ENCODE measurements at places on chromosomes 2 and 18.

GRCh38 chr2:238881353-238882081 is 33.6 kb downstream of the TWIST2 start:
- DNase-seq = no peak

GRCh38 chr2:118473846-118474540 is 373.5 kb downstream of the EN1 start:
- no peak for DNase-seq

DNA sequence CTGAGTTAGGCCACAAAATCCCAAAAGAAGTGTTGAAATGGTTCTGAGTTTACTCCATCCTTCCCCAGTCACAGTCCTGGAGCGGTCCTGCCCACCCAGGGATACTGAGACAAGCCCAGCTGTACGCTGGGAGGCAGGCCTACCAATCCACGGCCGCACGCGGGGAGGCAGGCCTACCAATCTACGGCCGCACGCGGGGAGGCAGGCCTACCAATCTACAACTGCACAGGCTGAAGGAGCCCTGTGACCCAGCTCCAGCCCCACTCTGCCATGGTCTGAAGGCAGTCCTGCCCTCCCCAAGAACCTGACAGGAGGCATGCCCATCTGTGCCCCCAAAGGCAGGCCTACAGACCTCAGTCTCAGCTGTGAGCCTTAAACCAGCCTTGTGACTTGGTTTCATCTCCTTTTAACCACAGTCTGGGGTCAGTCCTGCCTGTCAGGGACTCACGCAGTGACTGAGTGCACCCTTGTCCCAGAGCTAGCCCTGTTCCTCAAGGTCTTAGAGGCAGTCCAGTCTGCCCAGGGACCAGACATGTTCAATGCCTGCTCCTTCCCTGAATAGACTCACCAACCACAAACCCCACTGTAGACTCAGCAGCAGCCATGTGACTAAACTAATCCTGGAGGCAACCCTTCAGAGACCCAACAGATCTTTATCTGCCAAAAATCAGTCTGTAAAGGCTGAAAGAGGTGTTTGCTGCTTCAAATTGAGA is 36.8 kb downstream of the GPC1 start:
- no peak for DNase-seq

DNA sequence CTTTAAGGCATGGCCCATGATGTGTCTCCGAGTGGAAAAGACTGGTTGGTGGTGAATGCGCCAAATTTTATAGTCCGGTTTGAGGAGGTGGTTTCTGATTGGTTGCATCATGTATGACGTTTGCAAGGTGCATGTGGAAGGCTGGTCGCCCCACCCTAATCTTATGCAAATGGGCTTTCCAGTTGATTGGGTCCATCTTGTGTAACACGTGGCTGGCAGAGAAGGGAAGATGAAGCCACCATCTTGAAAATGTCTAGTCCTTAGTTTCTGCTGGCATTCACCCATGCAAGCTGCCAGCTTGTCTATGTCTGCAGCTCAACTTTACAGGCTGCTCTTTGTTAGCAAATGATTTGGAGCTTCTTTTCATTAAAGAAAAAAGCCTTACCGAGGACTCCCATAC is 132.2 kb downstream of the PIK3C3 start:
- DNase-seq = no peak

- DNase-seq = no peak
Observed at GRCh38 chr2:57370882-57371585, 675.6 kb upstream of the VRK2 start.

DNA sequence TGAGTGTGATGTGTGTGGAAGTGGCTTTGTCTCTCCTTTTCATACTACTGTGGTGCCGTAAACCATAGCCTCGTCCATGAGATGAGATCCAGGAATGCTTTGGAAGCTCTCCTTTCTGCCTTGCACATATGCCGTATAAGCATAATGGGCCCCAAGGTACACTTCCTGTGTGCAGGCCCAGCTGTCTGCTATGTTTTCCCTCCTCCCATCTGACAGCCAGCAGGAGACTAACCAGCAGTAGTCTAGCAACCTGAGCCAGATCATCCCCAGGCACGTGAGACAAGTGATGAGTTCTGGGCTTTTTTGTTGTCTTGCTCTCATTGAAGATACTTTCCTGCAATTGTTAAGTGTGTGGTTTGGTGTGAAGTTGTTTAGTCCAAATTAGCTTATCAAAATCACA is 555.5 kb upstream of the LRRTM4 start:
- DNase-seq = no peak

GRCh38 chr2:71891155-71891554 is 256.5 kb downstream of the CYP26B1 start:
- DNase-seq = no peak

GRCh38 chr2:239288237-239288636 is 112.6 kb downstream of the HDAC4 start:
- DNase-seq = no peak

GRCh38 chr18:46458472-46458871 is 198.5 kb downstream of the LOXHD1 start:
- no peak for DNase-seq

DNA sequence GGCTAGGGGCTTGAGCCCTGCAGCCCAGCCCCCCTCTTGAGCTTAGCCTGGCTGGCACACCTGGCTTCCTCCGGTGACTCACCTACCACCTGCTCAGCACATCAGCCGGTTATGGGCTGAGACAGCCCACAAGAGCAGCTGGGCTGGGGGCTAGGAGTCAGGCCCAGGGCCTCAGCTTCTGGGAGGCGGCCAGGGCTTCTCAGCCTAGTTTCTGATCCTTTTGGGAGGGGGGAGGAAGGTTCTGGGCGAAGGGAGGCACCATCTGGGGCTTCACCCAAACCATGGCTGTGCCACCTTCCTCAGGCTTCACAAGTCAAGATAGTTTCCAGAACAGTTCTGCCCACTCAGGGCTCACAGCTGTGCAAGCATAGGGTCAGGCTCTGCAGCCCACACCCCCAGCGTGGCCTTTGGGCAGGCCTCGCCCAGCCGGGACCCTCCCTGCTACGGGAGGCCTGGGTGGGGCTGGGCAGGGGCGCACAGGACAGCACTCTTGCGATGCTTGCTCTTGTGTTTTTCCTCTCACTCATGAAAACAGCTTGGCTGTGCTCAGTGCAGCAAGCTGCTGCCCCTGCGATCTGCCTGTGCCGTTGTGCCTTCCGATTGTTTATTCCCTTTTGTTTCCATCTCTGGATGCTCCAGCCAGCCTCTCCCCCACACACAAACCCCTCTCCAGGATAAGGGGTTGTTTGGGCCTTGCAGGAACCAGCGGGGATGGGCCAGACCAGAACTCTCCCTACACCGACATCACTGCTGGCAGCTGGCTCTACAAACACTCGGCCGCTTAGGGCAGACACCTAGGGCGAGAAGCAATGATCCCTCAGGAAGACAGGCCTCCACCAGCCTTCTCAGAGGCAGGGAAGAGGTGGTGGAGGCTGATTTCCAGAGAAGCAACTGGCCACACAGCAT is 26.1 kb upstream of the SEMA4C start:
- no peak for DNase-seq

- DNase-seq = no peak
Observed at GRCh38 chr2:23385351-23385747, 370 bp downstream of the KLHL29 start.

DNA sequence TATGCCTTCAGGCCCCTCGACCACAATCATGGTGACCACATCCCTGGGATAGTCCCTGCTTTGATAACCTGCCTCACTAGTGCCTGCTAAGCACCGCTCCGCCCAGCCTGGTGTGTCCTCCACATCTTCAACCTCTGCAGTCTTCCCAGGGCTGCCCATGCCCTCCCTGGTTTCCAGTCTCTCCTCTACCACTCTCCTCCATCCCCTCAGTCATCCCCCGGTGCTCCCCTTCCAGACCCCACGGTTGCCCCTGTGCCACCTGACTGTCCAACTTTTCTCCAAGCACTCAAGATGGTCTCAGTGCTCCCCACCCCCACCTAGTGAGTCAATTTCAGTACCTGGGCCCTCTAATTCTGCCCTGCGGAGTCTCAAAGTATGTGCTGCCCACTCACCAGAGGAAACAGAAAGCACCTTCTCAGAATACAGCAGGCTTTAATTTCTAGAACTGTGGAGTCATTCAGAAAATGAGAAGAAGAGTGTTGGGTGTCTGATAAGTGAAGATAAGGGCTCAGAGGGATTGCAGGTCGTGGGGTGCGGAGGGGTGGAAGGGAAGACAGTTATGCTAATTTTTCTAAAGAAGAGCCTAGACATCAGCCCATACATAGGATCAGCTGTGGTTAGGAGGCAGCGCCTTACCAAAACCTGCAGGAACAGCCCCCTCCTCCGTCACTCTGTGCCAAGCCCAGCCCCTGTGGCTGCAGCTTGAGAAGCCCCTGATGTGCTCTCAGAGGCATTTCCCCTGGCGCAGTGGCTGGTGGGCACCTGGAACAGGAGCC is 53.6 kb upstream of the CAB39 start:
- no peak for DNase-seq

- no peak for DNase-seq
Observed at GRCh38 chr2:146908776-146909175, 936.1 kb upstream of the ACVR2A start.

GRCh38 chr2:205883965-205884364 is 201.7 kb downstream of the NRP2 start:
- no peak for DNase-seq

DNA sequence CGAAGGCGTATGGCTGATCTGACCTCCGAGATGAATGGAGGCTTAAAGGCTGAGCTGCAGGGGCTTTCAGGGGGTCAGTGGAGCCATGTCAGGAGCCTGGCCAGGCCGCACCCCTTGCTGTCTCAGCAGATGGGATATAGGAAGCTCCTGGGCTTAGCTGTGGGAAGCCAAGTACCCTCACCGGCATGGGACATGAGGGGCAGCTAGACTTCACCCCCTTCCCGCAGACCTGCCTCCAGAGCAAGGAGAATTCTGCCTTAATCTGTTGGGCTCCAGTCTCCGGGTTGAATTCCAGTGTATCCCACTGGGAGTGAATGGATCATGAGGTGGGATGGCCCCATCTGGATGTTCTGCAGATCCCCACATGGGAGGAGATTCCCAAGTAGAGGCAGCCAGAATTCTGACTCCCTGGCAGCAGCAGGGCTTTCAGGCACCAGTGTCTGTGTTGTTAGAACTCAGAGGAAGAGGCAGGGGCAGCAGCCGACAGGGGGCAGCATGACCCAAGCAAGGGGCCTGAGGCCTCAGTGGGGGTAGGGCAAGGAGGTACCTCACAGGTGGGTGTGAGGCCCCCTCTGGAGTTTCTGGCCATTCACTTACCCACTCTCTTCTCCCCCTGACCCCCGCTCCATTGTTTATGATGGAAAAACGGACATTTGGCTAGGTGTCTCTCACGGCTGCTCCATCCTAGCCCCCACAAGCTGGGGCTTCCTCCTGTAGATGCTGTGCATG is 19.1 kb downstream of the CAPG start:
- no peak for DNase-seq

DNA sequence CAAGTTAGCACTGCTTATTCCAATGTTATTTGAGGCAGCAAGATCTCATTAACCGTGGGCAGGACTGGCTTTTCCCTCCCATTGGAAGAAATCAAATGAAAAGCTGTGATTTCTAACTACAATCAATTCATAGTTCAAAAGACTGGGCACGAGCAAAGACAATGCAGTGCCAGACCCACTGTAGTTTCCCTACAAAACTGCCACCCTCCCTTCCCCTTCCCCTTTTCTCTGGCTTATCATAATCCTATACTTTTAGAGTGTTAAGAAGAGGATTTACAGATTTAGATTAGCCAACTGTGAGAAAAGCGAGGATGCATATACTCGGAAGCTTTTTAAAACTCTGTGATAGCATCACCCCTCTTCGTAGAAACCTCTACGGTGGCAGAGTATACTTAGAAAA is 260.4 kb downstream of the STK39 start:
- no peak for DNase-seq

DNA sequence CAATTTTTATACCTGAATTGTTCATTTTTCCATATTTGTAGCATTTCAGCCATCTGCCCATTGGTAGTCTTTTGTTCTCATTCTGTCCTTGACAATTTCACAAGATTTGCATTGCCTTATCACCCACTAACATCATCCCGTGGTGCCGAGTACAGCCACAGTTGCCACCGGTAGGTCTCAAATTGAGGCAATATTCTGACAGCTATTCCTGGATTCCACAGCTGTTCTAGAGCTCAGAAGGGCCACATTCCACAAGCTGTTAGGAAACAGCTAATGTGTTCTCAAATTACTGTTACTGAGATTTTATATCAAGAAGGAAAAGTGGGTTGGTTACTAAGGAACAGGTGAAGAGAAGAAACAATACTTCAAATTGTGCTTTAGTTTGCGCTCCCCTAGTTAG is 178.8 kb downstream of the RPRM start:
- DNase-seq = no peak

GRCh38 chr18:25033747-25034471 is 318.1 kb downstream of the ZNF521 start:
- no peak for DNase-seq

DNA sequence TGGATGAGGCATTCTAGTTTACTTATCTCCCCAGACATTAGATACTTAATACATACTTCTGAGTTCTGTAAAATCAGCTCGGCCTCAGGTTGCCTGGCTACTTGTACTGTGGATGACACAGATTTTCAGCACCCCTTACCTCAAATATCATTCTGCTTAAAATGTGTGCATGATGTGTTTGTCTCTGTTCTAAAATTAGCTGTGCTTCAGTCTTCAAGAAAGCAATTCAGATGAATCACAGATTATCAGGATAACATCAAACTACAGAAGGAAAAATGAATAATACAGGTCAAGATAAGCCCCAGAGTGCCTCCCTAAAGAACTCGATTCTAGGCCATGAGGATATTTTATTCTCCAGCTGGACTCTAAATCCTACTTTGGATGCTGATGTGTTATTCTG is 21.3 kb upstream of the MAPRE2 start:
- no peak for DNase-seq

DNA sequence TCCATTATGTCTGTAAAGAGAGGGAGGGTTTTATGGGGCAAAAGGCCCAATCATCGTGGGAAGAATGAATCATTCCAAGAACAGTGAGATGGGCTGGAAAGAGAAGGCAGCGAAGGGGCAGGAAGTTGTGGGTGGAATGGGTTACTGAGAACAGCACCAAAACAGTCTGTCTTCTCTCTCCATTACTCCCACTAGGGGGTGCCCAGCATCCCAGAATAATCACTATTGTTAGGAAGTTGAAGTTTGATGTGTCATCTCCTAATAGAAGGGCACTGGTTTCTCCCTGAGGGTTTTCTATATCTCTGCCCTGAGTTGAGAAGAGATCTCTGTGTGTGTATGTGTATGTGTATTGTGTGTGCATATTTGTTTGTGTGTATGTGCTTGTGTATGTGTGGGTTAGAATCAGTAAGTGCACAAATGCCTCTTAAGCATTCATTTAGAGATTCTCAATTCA is 76.6 kb upstream of the MAP4K3 start:
- DNase-seq = peak; percentile 97

GRCh38 chr18:37182340-37183135 is 353.6 kb downstream of the KIAA1328 start:
- no peak for DNase-seq

DNA sequence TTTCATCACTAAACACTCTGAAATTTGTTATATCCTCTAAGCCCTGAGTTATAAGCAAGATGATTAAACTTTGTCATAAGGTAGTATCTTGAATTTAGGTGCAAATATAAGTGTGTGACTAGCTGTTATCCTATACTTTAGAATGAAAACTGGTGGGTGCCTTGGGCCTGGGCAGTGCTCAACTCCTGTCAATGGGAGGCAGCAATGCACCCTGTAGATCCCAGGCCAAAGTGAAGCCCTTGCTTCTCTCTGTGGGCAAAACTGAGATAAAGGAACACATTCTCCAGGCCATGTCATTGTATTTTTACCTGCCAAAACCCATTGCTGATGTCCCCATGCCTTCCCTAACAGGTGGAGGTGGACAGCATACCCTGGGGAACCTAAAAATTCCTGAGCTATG is 525.2 kb downstream of the TNS1 start:
- DNase-seq = no peak

Measured in foreskin melanocyte (primary cell).